ENCODE measurements at places on chromosomes 3 and 15.

DNA sequence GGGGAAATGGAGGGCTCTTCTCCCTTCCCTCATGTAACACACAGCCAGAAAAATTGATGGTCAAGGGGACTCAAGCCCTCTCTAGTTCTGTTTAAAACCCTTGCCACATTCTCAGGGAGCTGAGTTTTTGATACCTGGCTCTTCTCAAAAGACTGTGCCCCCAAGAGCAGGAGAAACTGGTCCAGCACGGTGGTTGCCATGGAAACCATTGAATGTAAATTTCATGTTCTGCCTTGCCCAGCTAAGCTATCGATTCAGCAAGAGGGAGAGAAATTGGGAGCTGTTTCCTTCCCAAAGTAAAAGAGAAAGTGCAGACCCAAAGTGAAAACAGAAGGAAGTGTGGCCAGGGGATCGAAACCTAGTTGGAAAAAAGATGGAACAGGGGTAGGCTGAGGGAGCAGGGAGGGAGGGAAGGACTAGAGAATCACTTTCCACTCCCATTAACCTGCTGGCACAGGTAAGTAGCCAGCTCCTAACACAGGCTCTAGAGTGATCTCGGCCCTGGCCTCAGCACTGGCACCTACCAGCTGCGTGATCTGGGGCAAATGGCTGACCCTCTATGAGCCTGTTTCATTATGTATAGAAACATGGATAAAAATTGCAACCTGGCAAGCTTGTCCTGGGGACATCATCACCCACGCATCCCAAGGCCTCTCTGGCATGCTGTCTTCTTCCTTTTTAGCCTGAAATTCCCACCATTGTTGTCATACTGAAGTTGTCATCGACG lies 140.9 kb downstream of the TPRA1 start:
- no peak overlapping the region for H3K4me3 ChIP-seq
- H3K36me3 ChIP-seq, result no peaks in the 10 kb centered on the region
- DNase-seq, result no peak
- no peak overlapping the region for H3K27ac ChIP-seq
- H3K27me3 ChIP-seq, result peaks cover 56% of the 10 kb centered on the region

GRCh38 chr3:23442598-23443383 lies 239.7 kb downstream of the UBE2E2 start:
- no peak overlapping the region for H3K4me3 ChIP-seq
- no peak for DNase-seq
- H3K4me1 ChIP-seq, result peaks cover 43% of the 10 kb centered on the region
- H3K36me3 ChIP-seq, result no peaks in the 10 kb centered on the region

- no peaks in the 10 kb centered on the region for H3K27me3 ChIP-seq
- peaks cover 44% of the 10 kb centered on the region for H3K4me1 ChIP-seq
- DNase-seq, result no peak
- peak within 1 kb of the TSS; percentile 94 for H3K4me3 ChIP-seq
These were observed at the start of gene ZNF710 for GRCh38 chr15:90001062-90001682. TSS of gene ZNF710 (plus strand) at chr15:90001324. CDS start at chr15:90067138, 65,814 bp downstream.

DNA sequence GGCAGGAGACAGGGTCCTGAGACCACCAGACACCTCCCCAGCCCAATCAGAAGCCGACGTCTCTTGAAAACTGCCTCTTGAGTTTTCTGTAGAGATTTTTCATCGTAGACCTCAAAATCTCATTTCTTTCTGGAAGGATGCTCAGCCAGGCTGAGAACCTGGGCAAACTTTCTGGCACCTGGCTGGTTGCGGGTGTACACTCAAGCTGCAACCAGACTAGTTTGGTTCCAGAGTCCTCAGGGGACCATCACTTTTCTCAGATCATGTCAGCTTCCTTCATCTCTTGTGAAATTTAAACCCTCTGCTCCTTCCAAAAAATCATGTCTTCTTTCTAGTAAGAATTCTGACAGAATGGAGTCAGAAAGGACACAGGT lies 45.1 kb downstream of the CMTM7 start:
- peaks cover 10% of the 10 kb centered on the region for H3K4me1 ChIP-seq
- DNase-seq, result peak; percentile 24
- H3K27me3 ChIP-seq, result peaks cover 3% of the 10 kb centered on the region
- no peak overlapping the region for H3K4me3 ChIP-seq
- no peak overlapping the region for H3K27ac ChIP-seq

- H3K27me3 ChIP-seq, result no peaks in the 10 kb centered on the region
- peaks cover 16% of the 10 kb centered on the region for H3K4me1 ChIP-seq
- no peak for DNase-seq
- H3K36me3 ChIP-seq, result no peaks in the 10 kb centered on the region
These were observed 498 bp upstream of the SEMA4B start for GRCh38 chr15:90200534-90201129.

DNA sequence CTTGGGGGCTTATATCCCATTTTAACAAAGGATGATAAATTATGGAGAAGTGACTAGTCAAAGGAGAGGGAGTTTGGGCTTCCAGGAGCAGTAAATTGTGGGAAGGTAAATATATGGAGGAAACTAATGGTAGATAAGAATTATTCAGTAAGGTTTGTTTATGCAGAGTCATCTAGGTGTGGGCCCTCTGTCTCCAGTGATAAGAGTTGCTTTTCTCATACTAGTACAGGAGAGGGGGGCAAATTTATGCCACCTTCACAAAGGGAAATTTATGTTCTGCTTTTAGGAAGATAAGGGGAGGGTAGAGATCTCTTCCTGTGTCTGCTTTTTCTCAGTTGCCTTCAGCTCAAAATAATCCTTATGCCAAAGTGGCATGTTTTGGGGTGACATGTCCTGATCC lies 383.7 kb upstream of the PPP2R3A start:
- H3K4me1 ChIP-seq, result no peaks in the 10 kb centered on the region
- H3K27me3 ChIP-seq, result no peaks in the 10 kb centered on the region
- no peaks in the 10 kb centered on the region for H3K36me3 ChIP-seq
- H3K4me3 ChIP-seq, result no peak overlapping the region

DNA sequence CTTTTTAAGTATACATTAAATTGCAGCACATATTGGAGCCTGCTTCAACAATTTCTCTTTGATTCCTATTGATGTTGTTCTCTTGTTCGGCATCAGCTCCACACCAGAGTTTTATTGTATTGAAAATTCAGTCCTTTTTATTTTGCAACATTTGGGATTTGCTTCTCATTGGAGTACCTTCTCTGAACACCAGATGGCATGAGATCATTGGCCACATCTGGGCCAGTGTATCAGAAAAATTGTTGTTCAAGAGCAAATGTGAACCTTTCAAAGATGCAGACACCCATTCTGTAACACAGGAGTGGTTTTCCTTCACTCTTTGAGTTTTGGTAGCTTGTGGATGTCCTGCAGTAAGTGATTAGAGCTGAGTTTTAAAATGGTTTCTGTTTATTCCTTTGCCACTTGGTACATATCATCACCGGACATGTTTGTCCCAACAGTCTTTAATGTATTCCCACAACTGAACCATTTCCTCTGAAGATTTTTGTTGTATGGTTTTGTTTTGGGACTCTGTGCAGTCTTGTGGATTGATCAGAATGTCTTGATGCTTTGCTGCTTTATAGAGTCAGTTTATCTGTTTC lies 96.1 kb downstream of the MCTP2 start:
- DNase-seq, result no peak
- H3K27me3 ChIP-seq, result no peaks in the 10 kb centered on the region
- no peak overlapping the region for H3K27ac ChIP-seq
- peaks cover 12% of the 10 kb centered on the region for H3K4me1 ChIP-seq
- peaks cover 4% of the 10 kb centered on the region for H3K36me3 ChIP-seq

DNA sequence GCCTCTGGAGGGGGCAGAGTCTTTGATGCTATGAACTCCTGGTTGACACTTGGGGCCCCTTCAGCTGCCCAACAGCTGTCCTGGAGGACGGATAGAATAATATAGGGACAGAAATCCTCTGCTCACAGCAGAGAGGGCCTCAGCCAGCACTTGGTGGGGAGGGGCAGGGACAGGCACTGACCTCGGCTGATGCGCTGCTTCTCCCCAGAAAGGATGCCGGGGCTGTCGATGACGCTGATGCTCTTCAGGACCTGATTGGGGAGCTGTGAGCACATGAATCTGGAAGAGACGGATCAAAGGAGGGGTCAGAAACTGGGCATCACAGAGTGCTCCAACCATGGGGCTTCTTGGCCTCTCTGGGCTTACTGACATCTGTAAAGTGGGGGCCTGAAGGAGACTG lies 29.5 kb downstream of the EHD4 start:
- no peak overlapping the region for H3K4me3 ChIP-seq
- H3K4me1 ChIP-seq, result peaks cover 22% of the 10 kb centered on the region
- no peak for DNase-seq
- H3K36me3 ChIP-seq, result peaks cover 15% of the 10 kb centered on the region

- no peak overlapping the region for H3K4me3 ChIP-seq
- H3K36me3 ChIP-seq, result no peaks in the 10 kb centered on the region
- no peak overlapping the region for H3K27ac ChIP-seq
- DNase-seq, result no peak
These were observed 36.2 kb downstream of the C2CD4B start for GRCh38 chr15:62128916-62129315.

DNA sequence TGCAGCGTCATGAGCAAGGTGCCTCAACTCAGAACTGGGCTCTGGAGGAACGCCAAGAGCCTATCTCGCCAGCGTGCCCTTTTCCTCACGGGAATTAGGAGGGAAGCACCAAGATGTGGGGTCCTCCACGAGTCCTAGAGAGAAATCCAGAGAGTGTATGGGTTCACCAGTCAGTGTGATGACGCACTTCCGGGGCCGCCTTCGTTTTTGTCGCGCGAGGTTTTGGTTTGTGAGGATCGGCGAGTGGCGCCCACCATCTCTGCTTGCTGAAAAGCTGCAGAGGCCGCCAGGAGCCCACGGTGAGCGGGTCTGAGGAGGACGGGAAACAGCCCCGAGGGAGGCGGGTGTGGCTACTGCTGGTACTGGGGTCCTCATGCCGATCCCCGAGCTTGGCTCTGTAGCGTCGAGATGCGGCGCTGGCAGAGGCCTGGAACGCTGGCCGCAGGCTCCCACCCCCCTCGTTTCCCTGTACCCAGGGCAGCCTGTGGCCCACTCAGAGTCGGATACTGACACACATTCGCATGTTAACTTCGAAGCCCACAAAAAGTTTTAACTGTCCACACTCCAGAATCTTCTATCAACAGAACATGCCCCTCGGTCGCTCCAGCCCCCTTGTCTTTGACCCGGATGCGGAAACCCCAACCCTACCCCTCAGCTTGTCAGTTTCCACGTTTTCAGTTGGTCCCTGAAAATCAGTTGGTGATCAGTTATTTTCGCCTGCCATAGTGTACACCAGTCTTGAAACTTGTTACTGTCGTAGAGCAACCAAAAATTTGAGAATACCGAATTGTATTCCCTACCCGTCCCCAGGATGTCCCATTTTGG lies 30.4 kb downstream of the ZNF662 start:
- H3K4me1 ChIP-seq, result no peaks in the 10 kb centered on the region
- no peak for DNase-seq
- no peaks in the 10 kb centered on the region for H3K36me3 ChIP-seq
- no peaks in the 10 kb centered on the region for H3K27me3 ChIP-seq
- no peak overlapping the region for H3K4me3 ChIP-seq

GRCh38 chr3:13796701-13797460 lies 83.0 kb downstream of the WNT7A start:
- no peak for DNase-seq
- H3K4me3 ChIP-seq, result no peak overlapping the region
- no peak overlapping the region for H3K27ac ChIP-seq
- no peaks in the 10 kb centered on the region for H3K36me3 ChIP-seq
- peaks cover 10% of the 10 kb centered on the region for H3K27me3 ChIP-seq

GRCh38 chr3:9088441-9089353 lies 125.4 kb upstream of the RAD18 start:
- DNase-seq, result no peak
- H3K36me3 ChIP-seq, result peaks cover 3% of the 10 kb centered on the region
- no peak overlapping the region for H3K4me3 ChIP-seq
- H3K27me3 ChIP-seq, result no peaks in the 10 kb centered on the region
- peaks cover 22% of the 10 kb centered on the region for H3K4me1 ChIP-seq
- H3K27ac ChIP-seq, result no peak overlapping the region

- no peaks in the 10 kb centered on the region for H3K27me3 ChIP-seq
- peaks cover 22% of the 10 kb centered on the region for H3K4me1 ChIP-seq
- H3K4me3 ChIP-seq, result no peak overlapping the region
- peaks cover 17% of the 10 kb centered on the region for H3K36me3 ChIP-seq
- H3K27ac ChIP-seq, result no peak overlapping the region
These were observed 42.8 kb upstream of the FBXL22 start for GRCh38 chr15:63554337-63554927.

- no peaks in the 10 kb centered on the region for H3K4me1 ChIP-seq
- no peak overlapping the region for H3K4me3 ChIP-seq
- H3K27ac ChIP-seq, result peak overlapping the region; percentile 10
- no peaks in the 10 kb centered on the region for H3K36me3 ChIP-seq
- no peak for DNase-seq
These were observed 458.1 kb downstream of the DIPK2A start for GRCh38 chr3:144429719-144430121.

- no peak for DNase-seq
- no peak overlapping the region for H3K4me3 ChIP-seq
- H3K27me3 ChIP-seq, result no peaks in the 10 kb centered on the region
- no peak overlapping the region for H3K27ac ChIP-seq
- no peaks in the 10 kb centered on the region for H3K4me1 ChIP-seq
These were observed 40.6 kb downstream of the FAIM start for GRCh38 chr3:138649134-138649533.

- peaks cover 18% of the 10 kb centered on the region for H3K4me1 ChIP-seq
- H3K4me3 ChIP-seq, result peak overlapping the region; percentile 96
- no peaks in the 10 kb centered on the region for H3K36me3 ChIP-seq
- peak overlapping the region; percentile 99 for H3K27ac ChIP-seq
- H3K27me3 ChIP-seq, result no peaks in the 10 kb centered on the region
These were observed 654 bp downstream of the RUBCN start for GRCh38 chr3:197736010-197736490.

GRCh38 chr3:3296979-3297381 lies 117.5 kb upstream of the CRBN start:
- no peak overlapping the region for H3K27ac ChIP-seq
- H3K4me3 ChIP-seq, result no peak overlapping the region
- peaks cover 10% of the 10 kb centered on the region for H3K27me3 ChIP-seq

GRCh38 chr3:160449636-160450598 lies at the start of gene TRIM59:
TSS of gene TRIM59 (minus strand) at chr3:160449786. CDS start at chr3:160439183, 10,603 bp downstream.
- DNase-seq, result peak; percentile 97
- H3K27me3 ChIP-seq, result no peaks in the 10 kb centered on the region
- H3K27ac ChIP-seq, result peak within 1 kb of the TSS; percentile 97
- peak within 1 kb of the TSS; percentile 96 for H3K4me3 ChIP-seq
- peaks cover 8% of the 10 kb centered on the region for H3K4me1 ChIP-seq

DNA sequence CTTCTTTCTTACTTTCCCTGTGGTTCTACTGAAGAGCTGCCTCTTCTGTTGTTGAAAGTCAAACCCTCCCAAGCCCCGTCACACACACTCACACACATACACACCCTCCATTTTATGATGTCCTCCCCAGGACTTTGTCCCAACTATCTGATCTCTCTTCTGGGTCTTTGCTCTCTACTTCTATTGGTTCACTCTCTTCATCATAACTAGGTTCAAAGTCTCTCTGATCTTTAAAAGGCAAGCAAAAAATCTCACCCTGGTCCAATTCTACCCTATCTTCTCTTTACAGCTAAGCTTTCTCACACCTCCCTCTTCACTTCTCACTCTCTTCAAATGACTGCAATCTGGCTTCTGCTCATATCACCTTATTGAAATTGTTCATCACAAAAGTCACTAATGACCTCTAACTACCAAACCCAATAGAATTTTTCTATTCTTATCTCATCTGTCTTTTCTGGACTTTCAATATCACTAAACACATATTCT lies 34.8 kb downstream of the LRRFIP2 start:
- H3K36me3 ChIP-seq, result peaks cover 17% of the 10 kb centered on the region
- H3K27ac ChIP-seq, result no peak overlapping the region
- no peaks in the 10 kb centered on the region for H3K27me3 ChIP-seq
- no peak overlapping the region for H3K4me3 ChIP-seq
